NCI-H1105 treated with DMSO at 0.1 percent for 48 hours (cell line): ENCODE measurements at places on chromosomes 16 and 17.

DNA sequence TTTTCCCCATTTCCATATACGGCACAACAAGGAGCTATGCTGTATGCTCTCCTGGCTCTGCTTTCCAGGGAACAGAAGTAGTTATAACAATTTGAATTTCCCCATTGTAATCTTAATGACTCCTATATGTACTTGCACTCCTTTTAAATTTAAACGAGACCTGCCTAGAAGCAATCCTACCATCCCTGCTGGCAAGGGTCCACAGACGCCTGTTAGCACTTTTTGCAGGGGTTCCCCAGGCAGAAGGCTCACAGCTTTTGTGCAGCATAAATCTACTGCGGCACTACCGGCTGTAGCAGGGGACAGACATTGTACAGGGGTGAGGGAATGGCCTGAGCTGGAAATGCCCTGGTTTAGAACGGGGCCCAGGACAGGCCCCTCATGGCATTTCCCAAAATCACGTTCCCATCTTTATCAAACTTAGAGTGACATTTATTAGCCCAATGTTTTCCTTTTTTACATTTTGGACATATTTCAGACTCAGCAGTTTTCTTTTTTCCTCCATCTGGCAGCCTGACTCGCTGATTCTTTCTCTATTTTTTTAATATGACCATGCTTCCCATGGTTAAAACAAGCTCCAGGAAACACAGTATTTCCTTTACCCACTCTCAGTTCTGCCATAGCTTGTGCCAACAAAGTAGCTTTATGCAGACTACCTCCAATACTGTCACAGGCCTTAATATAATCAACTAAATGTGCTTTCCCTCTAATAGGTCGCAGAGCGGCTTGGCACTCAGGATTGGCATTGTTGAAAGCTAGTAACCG, 35.4 kb upstream of the USP22 start:
- DNase-seq = no peak

DNA sequence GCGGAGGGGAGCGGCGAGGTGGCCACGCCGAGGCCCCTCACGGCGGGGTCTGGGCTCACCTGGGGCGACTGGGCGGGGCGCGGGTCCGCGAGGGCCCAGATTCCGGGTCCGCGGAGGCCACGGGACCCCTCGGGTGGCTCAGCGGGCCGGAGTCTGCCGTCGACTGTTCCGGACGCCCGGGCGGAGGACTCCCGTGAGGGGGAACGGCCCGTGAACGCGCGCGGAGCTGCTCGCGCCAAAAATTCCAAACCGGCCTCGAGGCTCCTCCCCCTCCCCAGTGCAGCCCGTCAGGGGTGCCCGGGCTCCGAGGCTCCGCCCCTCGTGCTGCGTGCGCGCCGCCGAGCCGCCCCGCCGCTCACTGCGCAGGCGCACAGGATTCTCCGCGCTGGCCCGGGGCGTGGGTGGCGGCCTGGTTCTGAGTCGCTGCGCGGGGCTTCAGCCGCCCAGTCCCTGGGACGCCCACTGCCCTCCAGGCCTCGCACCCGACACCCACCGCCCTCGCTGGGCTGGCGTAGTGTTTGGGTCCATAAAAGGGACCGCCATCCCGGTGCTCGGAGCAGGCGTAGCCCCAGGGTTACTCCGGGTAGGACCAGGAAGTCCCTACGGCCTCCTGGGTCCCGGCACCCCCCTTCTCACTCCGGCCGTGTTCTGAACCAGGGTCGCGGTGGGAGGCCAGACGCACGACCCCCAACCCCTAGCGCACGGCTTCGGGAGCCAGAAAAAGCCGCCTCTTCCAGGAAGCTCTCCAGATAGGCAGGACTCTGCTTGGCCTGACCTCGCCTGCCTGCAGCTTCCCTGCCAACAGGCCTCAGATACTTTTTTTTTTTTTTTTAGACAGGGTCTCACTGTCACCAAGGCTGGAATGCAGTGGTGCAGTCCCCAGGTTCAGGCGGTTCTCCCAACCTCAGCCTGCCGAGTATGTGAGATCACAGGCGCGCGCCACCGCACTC, at the start of gene PKMYT1:
TSS of gene PKMYT1 (minus strand) at position 220 of the 950 bp plus-strand sequence. CDS start 789 bp downstream, outside the sequence.
- peak; percentile 63 for DNase-seq

DNA sequence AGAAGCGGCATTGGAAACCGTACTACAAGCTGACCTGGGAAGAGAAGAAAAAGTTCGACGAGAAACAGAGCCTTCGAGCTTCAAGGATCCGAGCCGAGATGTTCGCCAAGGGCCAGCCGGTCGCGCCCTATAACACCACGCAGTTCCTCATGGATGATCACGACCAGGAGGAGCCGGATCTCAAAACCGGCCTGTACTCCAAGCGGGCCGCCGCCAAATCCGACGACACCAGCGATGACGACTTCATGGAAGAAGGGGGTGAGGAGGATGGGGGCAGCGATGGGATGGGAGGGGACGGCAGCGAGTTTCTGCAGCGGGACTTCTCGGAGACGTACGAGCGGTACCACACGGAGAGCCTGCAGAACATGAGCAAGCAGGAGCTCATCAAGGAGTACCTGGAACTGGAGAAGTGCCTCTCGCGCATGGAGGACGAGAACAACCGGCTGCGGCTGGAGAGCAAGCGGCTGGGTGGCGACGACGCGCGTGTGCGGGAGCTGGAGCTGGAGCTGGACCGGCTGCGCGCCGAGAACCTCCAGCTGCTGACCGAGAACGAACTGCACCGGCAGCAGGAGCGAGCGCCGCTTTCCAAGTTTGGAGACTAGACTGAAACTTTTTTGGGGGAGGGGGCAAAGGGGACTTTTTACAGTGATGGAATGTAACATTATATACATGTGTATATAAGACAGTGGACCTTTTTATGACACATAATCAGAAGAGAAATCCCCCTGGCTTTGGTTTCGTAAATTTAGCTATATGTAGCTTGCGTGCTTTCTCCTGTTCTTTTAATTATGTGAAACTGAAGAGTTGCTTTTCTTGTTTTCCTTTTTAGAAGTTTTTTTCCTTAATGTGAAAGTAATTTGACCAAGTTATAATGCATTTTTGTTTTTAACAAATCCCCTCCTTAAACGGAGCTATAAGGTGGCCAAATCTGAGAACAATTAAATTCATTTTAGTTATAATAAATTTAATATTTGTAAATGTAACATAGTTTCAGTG, 1.7 kb downstream of the HEXIM1 start:
- peak; percentile 17 for DNase-seq

DNA sequence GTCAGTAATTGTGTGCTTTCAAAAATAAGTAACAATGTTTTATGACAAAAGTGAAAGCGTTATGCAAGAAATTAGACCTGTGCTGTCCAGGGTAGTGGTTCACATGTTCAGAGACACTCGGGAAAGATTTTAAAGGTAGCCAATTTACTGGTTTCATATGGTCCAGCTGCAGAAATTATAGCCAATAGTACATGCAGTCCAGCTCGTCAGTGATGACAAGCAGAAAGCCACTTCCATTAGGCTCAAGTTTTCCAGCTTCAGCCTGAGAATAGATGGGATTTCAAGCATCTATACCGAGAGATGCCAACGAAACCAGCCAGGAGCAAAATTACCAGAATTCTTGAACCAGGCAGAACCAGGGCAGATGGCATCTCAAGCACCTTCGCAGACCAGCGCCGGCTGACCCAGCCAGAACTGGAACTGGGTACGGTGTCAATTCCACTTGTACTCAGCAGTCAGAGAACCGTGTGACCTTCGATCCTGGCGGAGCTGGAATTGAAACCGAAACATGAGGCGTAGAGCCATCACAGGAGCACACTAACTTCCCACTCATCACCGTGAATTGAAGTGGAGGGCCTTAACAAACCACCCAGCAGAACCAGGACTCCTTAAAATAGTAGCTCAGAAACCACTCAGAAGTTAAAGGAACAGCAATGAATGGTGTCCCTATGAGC, 207.9 kb upstream of the HSBP1 start:
- DNase-seq = no peak

GRCh38 chr17:395974-396373, 43.4 kb upstream of the RPH3AL start:
- DNase-seq = no peak

GRCh38 chr17:21191698-21192097, 22.3 kb downstream of the TMEM11 start:
- no peak for DNase-seq

DNA sequence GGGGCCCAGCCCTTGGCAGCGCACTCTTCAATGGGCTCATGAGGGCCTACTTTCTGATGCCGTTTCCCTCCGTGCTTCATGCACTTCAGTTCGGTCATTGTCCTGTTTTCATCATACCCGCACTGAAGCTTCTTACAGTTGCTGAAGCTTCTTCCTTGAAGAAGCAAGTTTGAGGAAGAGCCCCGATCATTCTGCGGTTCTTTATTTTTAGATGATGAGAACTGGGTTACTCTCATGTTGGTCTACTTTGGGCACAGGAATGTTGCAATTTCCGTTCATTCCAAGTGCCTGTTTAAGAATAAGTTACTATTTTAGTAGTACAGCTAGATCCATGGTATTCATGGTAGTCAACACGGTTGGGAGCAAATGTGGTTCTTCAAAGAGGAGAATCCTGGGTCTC, 587.7 kb upstream of the HSBP1 start:
- no peak for DNase-seq

- no peak for DNase-seq
These were observed 16.0 kb downstream of the NSRP1 start for GRCh38 chr17:30132615-30133014.

- no peak for DNase-seq
These were observed 6.2 kb downstream of the REXO5 start for GRCh38 chr16:20812510-20812909.

- DNase-seq = no peak
These were observed 80.8 kb downstream of the SPECC1 start for GRCh38 chr17:20089756-20090547.

DNA sequence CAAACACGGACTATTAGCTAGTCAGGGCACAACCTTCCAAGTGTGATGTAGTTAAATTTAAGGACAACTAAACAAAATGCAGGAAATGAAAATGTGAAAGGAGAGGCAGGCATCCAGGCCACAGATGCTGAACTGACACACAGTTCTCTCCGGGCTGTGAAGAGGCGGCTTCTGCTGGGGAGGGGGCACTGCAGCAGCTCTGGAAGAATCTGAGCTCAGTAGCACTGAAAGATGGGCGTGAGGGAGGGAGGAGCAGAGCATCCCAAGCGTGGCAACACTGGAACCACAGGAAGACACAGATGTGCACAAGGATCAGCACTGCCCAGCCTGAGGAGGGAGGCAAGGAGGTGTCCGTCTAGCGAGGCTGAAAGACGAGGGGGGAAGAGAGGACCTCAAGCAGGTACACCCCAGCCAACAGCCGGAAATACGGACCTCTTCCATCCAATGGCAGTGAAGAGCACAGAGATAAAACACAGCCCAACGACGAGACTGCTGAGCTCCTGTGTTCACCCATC, 11.4 kb downstream of the MBTPS1 start:
- no peak for DNase-seq

- DNase-seq = no peak
These were observed 11.1 kb downstream of the RAB40B start for GRCh38 chr17:82687375-82687861.

GRCh38 chr17:81359218-81359617, 36.0 kb upstream of the BAHCC1 start:
- DNase-seq = no peak

DNA sequence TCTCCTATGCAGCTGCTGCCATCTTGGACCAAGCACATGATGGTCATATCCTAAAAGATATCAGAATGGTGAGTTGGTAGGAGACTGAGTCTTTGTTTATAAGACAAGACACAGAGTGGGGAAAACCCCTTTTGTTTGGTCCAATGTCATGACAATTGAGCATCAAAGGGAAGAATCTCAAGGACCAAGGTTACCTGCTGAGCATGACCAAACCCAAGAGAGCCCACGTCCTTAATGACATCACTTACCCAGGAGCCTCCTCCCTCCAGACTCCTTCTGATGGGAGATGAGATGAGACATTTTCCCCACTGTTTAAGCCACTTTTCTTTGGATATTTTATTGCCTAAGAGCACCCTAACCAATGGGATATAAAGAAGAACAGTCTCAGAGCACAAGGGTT, 478.1 kb downstream of the NPIPA7 start:
- no peak for DNase-seq

GRCh38 chr16:73298562-73298961, 250.6 kb upstream of the ZFHX3 start:
- no peak for DNase-seq

GRCh38 chr17:30570596-30571265, 93.5 kb downstream of the GOSR1 start:
- DNase-seq = no peak

- no peak for DNase-seq
These were observed 9.1 kb downstream of the ZSCAN10 start for GRCh38 chr16:3089717-3090592.

DNA sequence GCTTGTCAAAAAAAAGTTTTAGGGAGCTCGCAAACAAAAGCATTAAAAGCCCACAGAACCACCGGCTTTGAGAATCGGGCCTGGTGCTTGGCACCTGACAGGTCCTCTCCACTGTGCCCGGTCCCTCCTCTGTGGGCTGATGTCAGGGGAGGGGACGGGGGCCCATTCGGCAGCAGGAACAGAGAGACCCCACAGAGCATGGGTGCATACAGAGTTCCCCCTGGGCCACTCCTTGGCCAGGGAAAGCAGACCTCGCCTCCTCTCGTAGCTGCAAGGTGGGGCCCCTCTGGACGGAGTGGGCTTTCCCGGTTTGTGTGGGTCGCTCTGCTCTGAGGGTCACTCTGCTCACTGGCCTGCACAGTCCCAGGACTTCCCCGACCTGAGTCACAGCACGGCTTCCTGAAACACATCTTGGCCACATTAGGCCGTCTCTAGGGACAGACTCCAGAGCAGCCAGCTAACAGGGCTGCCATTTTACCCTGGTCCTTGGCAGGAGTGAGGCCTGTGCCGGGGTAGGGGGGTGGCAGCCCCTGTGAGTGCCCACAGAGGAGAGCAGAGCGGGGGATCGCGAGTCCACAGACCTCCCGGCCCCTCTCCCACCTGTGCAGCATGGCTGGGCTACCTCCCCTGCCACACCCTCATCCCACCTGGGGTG, 11.1 kb downstream of the CBFA2T3 start:
- no peak for DNase-seq

DNA sequence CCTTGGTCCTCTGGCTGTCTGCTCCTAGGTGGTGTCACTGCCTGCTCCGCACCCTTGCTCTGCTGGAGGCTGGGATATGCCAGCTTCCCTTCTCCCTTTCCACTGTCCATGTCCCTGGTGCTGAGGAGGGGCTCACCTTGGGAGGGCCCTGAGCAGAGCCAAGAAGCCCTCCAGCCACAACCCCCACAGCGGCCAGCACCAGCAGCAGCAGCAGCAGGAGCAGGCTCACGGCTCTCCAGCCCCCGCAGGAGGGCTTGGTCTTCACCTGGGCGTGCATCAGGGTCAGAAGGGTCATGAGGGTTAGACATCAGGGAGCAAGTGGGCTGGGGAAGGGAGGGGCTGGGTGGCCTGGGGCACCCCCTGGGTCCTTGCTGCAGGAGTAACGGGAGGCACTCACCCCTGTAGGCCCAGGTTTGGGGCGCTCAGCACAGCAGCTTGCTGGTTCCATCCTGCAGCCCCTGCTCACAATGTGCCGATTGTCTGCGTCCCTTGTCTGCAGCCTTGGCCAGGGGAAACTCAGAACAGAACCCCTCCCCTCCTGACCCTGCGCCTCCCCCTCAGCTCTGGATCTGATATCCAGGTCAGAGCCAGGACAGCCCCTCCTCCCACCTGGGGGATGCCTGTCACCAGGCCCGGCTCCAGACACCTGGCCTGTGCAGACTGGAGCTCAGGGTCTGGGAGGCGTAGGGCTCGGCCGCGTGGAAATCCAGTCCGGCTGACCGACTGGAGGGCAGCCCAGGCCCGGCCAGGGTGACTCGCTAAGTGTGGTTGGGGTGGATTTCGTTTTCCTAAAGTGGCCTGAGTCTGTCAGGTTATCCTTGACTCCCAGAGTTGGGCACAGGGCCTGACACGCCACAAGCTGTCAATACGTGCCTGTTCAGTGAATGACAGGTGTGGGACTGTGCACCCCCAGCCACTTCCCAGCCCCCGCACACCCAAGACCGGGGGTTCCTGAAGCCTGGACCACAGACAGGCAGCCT, at the start of gene BRICD5:
TSS of gene BRICD5 (minus strand) at position 478 of the 980 bp plus-strand sequence. CDS start at position 448, 30 bp downstream.
- DNase-seq = no peak
